ENCODE measurements at places on chromosomes 6 and 20. TPM values are rescaled to one million over a fixed set of nuclear protein-coding genes. Genes with fewer than 3 reads are reported as not detected.

The FAM83B gene
- total RNA-seq = not detected

The SLC22A23 gene
- 0.39 TPM for total RNA-seq

The APCDD1L gene
- not detected for total RNA-seq

The IL17F gene
- total RNA-seq = 2.3 TPM

The KHDC1L gene
- total RNA-seq = not detected

The ADGRF5 gene
- total RNA-seq = not detected

The ZBP1 gene
- total RNA-seq = 2.4 TPM

- H3K4me1 ChIP-seq = no peaks in the 10 kb centered on the region
- no peak overlapping the region for H3K27ac ChIP-seq
- no peak overlapping the region for H3K4me3 ChIP-seq
Measured at GRCh38 chr6:90978046-90978445, 391.2 kb upstream of the MAP3K7 start.

- H3K27ac ChIP-seq = peak overlapping the region; percentile 18
- H3K4me3 ChIP-seq = peak overlapping the region; percentile 44
- H3K4me1 ChIP-seq = peaks cover 32% of the 10 kb centered on the region
- peaks cover 5% of the 10 kb centered on the region for H3K36me3 ChIP-seq
- DNase-seq = no peak
- no peaks in the 10 kb centered on the region for H3K27me3 ChIP-seq
Measured at GRCh38 chr6:134177753-134178160, 125.3 kb upstream of the SLC2A12 start.

GRCh38 chr6:22082218-22082617 lies 214.6 kb downstream of the PRL start:
- H3K36me3 ChIP-seq = no peaks in the 10 kb centered on the region
- no peak overlapping the region for H3K27ac ChIP-seq
- no peak overlapping the region for H3K4me3 ChIP-seq
- no peaks in the 10 kb centered on the region for H3K4me1 ChIP-seq
- no peaks in the 10 kb centered on the region for H3K27me3 ChIP-seq

GRCh38 chr6:20575125-20575524 lies 40.9 kb downstream of the CDKAL1 start:
- H3K27ac ChIP-seq = no peak overlapping the region
- no peak for DNase-seq
- no peak overlapping the region for H3K4me3 ChIP-seq
- no peaks in the 10 kb centered on the region for H3K27me3 ChIP-seq
